COLO829 (cell line): ENCODE measurements at places on chromosomes 3 and 15.
A peak's percentile ranks its signal among the peaks of the same experiment; 100 is the strongest.

DNA sequence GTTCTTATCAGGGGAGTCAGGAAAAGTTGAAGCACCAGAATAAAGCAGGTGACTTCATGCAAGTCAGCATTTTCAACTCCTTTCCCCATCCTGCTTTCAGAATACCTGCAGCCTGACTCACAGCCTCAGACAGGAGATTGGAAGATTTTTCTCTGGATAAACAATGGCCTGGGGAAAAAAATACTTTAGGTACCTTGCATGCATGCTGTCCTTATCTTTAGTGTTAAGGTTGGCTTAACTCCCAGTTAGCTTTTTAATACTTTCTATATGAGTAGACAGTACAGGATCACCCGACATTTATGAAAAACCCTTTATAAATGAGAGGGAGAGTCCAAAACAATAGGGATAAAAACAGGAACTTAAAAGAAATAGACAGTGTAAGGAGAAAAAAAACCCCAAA, 53.6 kb downstream of the PAK2 start:
- no peak for DNase-seq

- no peak for DNase-seq
These were observed 12.6 kb downstream of the ETV5 start for GRCh38 chr3:186096290-186096689.

GRCh38 chr3:13123765-13124164, 50.5 kb upstream of the IQSEC1 start:
- no peak for DNase-seq

- DNase-seq, result peak; percentile 33
These were observed 897 bp upstream of the CHL1 start for GRCh38 chr3:195666-196065.

GRCh38 chr3:186193534-186194450, 84.9 kb upstream of the ETV5 start:
- no peak for DNase-seq

- peak; percentile 98 for DNase-seq
These were observed 36.0 kb upstream of the EOMES start for GRCh38 chr3:27758083-27758482.

DNA sequence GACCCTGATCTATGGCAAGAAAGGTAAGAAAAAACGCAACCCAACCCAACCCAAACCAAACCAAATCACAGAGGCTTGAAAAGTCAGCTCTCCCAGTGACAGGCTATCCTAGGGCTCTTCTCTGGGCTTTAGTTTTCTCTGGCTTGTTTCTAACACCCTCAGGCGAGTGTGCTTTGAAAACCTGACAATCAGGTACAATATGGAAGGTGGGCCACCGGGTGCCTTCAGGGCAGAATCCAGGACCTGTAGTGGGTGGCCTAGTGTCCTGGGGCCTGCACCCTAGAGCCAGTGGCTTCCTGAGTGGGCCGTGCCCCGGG, 46.8 kb downstream of the BHLHE40 start:
- no peak for DNase-seq

DNA sequence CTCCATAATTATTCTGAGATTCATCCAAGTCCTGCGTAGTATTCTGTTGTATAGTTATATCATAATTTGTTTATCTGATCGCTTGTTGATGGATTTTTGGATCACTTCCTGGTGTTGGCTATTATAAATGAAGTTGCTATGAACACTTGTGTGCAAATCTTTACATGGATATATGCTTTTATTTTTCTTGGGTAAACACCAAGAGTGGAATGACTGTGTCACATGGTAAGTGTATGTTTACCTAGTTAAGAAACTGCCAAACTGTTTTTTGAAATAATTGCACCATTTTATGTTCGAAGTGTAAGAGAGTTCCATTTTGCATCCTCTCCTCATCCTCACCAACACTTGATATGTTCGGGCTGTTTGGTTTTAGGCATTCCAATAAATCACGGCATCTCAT, 360.4 kb upstream of the FRG2C start:
- no peak for DNase-seq

GRCh38 chr3:52055537-52056351, 627 bp downstream of the DUSP7 start:
- no peak for DNase-seq

GRCh38 chr3:70947579-70947978, 635.1 kb upstream of the MDFIC2 start:
- DNase-seq, result no peak

GRCh38 chr3:172171396-172172075, 132.2 kb downstream of the FNDC3B start:
- DNase-seq, result no peak

DNA sequence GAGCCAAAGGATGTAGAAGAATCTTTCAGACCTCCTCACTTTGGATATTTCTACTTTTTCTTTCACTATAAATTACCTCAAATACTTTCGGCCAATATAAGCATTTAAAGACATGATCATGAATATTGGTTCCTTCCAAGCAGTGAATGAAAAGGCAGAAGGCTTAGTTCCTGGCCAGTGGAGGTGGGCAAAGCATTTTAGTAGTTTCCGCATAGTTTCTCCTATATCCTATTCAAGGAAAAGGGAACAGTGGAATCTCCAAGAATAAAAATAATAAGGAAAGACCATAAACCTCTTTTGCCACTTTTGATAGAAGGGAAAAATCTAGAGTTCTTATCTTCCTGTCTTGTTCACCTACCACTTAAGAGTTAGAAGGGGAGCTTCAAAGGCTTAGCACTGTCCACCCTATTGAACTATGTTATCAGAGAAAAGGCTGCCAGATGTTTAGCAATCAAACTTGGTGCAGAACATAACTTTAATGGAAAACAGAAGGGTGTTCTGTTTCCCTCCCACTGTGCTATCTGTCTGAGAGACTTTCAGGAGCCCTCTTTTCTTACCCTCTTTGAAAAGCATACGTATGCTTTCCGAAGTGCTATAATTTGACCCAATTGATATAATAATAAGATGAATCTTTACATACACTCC, 155.6 kb upstream of the DPH6 start:
- DNase-seq, result no peak

DNA sequence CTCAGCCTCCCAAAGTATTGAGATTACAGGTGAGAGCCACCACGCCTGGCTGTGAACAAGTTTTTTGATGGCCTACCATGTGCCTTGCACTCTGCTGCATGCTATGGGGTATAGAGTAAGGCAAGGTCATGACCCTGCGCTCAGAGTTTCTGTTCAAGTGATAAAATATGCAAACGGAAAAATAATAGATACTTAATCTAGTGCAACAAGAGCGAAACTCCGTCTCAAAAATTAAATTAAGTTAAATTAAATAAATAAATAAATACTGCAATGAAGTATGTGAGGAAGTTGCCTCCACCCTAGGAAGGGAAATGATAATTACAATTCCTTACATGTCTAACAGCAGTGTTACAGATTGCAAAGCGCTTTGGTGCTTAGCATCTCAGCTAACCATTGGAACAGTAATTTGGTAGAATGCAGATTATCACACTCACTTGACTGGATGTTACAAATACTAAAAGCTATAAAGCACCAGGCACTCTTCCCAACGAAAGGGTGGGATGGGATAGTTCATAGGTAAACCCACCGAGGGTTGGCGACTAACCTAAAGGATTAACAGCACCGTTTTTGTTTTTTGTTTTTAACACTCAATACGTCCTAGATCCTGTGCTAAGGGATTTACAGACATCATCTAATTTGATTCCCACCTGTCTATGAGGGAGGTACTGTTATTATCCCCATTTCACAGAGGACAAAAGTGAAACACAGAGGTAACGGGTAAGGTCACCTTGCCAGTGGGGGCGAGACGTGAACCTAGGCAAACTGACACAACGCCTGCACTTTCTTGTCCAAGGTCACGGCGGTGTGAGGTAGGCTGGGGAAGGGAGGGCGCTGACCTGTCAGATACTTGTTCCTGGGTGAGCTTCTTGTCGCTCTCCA, 793 bp upstream of the FANCD2 start:
- DNase-seq, result no peak

DNA sequence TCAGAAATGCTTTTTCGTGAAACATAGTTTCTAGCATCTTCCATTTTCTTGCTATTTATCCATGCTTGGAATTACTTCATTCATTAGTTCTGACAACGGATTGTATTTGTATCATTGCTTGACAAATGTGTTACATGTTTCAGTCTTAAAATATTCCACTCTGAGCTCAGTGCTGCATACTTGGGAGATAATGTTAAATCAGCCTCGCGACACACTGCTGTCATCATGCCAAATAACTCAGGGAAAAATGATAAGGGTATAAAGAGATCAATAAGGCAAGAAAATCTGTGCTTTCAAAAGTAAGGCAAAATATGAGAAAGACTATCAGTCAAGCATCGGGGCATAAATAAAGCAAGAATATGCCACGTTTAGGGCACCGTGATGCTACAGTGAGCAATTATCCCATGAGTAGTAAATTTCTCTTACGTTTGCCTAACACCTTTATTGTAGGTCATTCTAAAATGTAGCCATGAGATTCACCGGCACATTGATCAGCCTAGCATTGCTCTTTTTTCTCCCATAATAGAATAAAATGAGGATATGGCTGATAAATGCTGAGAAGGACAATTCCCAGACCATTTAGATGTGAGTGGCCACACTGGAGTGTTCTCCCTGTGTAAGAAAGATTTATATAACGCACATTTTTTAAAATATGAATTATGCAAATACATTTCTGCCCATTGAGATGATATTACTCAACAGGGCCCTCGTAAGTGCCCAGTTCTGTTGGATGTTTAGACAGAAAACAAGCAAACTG, 133.8 kb downstream of the RBMS3 start:
- DNase-seq, result no peak

DNA sequence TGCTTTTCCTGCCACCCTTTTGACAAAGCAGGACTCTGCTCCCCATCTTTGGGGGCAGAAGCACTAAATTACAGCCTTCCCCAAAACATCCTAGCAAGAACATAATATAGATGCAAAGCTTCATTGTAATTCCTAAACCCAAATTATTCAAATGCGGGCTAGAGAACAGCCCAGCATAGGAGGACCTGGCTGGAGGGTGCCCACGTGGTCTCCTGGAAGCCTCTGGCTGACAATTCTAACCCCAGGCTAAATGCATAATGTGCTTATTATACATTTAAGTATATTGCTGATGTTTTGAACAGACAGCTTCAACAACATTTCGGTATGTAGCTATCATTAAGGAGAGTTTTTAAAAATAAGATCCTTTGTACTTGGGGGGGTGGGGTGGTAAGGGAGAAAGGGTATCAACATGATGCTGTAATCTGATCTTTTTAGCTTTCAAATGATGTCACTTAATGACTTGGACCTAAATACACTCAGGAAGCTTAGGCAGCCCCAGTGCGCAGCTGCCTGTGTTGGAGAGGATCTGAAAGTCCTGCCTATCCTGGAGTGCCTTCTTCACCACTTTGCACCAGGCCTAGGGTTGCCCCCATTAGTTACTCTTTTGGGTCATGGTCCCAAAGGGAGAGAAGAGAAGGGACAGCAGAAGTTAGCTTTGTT, 57.2 kb upstream of the USP3 start:
- DNase-seq, result no peak

DNA sequence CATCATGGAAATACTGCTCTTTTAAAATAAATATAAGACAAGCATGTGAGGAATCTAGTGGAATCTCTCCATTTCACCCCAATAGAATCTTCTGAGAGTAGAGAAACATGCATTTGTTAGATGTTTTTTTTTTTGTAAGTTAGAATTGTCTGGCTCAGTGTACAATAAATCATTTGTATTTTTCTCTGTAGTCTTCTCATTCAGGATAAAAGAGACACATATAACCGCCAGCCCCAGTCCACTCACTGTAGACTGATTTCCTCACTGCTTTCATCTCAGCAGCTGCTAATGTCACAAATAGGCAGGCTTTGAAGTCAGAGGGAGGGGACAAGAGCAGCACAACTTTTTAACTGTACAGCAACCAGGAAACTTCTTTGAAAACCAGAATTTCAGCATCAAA, 140.2 kb upstream of the RBMS3 start:
- peak; percentile 57 for DNase-seq

DNA sequence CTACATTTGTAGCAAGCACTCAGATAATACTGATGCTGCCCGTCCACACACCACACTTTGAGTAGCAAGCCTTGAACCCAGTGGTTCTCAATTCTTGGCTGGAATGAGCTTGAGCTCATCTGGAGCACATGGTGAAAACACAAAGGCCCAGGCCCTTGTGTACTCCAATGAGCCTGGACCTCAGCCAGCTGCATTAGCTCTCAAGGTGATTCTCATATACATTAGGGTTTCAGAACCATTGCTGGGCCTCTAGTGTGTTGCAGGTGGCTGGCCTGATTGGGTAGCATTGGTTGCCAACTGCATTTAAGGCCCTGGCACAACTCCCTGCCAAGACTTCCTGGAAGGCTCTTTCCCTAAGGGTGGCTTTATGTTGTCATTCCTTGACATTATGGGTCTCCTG, 23.4 kb upstream of the ZFAND6 start:
- DNase-seq, result no peak

DNA sequence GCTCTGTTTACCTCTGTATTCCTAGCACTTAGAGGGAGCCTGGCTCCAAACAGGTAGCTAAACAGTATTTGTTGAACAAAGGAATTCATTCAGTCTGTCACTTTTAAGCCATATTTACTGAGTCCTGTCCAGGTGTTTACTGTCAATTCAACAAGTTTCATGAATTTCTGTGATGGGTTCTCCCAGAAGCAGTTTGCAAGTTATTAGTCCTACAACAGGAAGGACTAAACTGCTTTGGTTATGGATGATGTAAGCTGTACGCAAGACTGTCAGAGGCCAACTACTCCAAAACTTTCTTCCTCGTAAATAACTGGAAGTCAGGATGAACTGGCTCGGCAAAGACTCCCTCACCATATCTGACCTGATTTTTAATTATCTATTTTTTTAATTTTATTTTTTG, 25.1 kb downstream of the STIMATE start:
- no peak for DNase-seq

DNA sequence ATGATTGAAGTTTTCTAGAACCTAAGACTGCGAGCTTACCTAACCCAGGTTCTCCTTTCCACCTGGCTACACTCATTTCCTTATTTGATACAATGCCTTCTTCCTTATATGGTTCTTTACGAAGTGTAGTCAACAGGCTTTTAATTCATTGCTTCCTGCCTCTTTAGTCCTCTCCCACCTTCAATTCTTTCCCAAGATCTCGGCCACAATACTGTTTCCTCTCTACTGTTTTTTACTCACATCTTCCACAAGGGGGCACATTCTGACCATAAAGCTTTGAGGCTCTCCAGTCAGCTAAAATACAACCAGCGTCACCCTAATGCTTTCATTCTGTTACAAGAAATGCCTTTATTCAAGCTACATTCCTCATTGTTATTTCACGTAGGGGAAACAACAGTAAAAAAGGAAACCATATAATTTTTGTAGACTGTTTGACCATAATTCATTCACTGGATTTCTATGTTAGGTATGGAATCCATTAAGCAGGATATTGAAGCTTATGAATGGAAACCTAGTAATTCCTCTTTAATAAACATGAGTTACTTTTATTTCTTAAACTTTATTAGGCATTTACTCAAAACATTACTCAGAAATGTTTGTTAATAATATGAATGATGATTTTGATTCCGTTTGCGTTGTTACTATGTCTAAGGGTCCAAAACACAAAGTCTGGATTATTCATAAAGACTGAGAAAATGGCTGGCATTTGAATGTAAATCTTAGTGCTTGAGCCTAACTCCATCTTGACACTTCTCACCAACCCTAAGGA, 29.5 kb upstream of the VEPH1 start:
- DNase-seq, result peak; percentile 86
